Right renal pelvis (tissue), 4 donors: ENCODE measurements at places on chromosomes 6 and 20. TPM values are rescaled to one million over a fixed set of nuclear protein-coding genes. Genes with fewer than 3 reads are reported as not detected.

RRBP1 gene
- 140 TPM for polyA plus RNA-seq

CDS2 gene
- 35.1 TPM for polyA plus RNA-seq

GRCh38 chr6:35391240-35391968 is 49.0 kb downstream of the PPARD start:
- DNase-seq = no peak

- no peak for DNase-seq
Observed at GRCh38 chr6:108163644-108164542, 1.9 kb upstream of the NR2E1 start.

GRCh38 chr6:56695702-56696101 is 53.0 kb upstream of the DST start:
- DNase-seq = no peak

DNA sequence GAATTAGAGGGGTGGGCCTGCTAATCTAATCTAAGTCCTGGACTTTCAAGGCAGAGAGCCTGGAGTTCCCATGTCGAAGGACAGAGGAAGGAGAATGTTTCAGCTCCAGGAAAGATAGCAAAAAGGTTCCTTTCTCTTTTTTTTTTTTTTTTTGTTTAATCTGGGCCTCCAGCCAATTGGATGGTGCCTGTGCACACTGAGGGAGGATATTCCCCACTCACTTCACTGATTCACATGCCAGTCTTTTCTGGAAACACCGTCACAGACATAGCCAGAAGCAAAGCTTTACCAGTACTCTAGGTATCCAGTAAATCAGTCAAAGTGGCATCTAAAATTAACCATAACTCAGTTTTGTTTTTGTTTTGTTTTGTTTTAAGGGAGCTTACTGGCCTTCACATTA is 721.1 kb downstream of the TENT5A start:
- DNase-seq = no peak

DNA sequence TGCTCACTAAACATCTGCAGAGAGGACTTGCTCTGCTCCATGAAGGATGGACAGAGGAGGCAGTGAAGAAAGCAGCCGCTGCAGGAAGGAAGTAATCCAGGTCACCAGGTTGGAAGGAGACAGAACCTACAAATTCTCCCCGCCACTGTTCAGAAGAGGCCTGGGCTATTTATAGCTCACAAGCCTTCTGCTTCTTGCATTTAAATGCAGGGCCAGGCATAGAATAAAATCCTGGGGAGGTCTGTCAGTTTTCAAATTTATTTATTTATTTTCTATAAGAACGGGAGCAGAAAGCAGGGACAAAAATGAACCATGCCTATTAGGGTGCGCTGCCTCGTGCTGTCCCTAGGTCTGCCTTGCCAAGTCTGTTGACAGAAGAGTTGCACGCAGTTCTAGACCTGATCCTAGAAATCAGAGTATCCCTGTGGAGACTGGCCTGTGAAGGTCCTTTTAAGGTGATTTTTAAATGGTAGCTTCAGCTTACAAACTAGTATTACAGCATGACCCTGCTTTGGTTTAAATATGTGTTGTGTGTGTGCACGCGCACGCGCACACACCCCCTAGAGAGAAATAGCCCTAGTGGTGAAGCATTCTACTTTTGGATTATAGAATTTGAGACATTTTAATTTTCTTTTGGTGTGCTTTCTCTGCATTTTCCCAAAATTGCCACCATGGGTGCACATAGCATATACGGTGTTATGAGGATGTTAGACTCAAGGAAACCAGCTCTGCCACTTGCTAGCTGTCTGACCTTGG is 19.5 kb downstream of the RIMS4 start:
- no peak for DNase-seq

- no peak for DNase-seq
Observed at GRCh38 chr20:17992224-17992637, 23.4 kb downstream of the MGME1 start.

- DNase-seq = no peak
Observed at GRCh38 chr6:91483415-91484105, 896.7 kb upstream of the MAP3K7 start.

GRCh38 chr6:154921482-154921881 is 73.6 kb upstream of the TIAM2 start:
- no peak for DNase-seq

GRCh38 chr6:72890671-72891070 is 268.8 kb downstream of the KCNQ5 start:
- no peak for DNase-seq

GRCh38 chr20:41119614-41120561 is 17.5 kb upstream of the PLCG1 start:
- no peak for DNase-seq

GRCh38 chr6:44789061-44789460 is 401.6 kb downstream of the CDC5L start:
- DNase-seq = no peak

DNA sequence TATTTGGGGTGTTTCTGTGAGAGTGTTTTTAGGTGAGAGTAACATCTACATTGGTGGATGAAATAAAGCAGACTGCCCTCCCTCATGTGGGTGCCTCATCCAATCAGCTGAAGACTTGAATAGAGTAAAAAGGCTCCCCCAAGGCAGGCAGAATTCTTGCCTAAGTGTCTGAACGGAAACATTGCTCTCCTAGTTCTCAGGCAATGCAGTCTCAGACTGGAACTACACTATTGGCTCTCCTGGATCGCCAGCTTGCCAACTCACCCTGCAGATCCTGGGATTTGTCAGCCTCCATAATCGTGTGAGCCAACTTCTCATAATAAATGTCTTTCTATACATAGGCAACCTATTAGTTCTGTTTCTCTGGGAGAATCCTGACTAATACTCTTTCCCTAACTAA is 5.5 kb upstream of the TMEM170B start:
- DNase-seq = no peak

DNA sequence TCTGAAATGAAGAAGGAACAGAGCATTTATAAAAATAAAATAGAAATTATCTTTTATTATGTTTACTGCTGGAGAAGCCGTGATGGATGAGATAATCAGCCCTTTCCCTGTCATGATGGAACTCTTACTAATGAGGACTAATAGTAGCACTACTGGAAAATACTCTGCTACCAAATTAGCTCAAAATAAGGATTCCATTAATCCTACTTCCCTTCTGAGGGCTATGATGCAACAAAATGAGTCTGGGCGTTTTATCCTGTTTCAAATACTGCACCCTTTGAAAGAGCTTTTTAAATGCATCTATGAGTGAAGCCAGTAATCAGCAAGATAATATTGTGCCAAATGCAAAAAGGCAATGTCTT is 59.3 kb upstream of the CARMIL1 start:
- DNase-seq = no peak

GRCh38 chr20:6055161-6055783 is 1.4 kb upstream of the LRRN4 start:
- no peak for DNase-seq

GRCh38 chr6:13715444-13715883 is 3.8 kb upstream of the RANBP9 start:
- no peak for DNase-seq

- DNase-seq = no peak
Observed at GRCh38 chr20:13396022-13396421, 174.9 kb downstream of the ISM1 start.
